ENCODE measurements at places on chromosomes 1 and 21.

DNA sequence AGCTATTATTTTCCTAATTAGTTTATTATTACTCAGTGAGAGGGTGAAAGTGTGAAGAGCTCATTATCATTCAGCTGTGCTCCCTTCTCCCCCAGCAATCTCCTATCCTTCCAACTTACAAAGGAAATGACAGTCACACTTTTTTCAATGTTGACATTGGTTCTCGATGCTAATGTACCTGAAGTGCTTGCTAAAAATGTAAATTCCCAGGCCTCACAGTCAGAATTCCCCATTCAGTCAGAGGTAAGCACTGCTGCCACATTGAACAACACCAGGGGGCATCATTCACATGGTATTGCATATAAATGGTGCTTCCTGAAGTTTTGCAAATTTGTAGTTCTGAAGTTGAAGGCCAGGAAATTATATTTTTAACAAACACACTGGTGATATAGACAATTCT is 132.7 kb upstream of the FOXD3 start:
- no peak for DNase-seq

DNA sequence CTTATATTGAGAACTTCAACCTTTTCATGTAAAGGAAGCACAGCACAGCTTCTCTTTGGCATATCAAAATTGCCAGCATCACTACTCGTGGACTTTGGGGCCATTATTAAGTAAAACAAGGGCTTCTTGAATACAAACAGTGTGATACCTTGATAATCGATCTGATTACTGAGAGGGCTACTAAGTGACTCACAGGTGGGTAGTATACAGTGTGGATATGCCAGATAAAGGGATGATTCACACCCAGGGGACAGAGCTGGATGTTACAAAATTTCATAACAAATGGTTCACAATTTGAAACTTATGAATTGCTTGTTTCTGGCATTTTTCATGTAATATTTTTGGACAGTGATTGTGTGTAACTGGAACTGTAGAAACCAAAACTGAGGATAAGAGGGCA is 15.4 kb downstream of the HDAC1 start:
- DNase-seq, result peak; percentile 21

GRCh38 chr1:204465546-204466415 is 28.8 kb downstream of the PIK3C2B start:
- DNase-seq, result no peak

GRCh38 chr1:86833461-86834215 is 80.3 kb downstream of the SELENOF start:
- peak; percentile 94 for DNase-seq

DNA sequence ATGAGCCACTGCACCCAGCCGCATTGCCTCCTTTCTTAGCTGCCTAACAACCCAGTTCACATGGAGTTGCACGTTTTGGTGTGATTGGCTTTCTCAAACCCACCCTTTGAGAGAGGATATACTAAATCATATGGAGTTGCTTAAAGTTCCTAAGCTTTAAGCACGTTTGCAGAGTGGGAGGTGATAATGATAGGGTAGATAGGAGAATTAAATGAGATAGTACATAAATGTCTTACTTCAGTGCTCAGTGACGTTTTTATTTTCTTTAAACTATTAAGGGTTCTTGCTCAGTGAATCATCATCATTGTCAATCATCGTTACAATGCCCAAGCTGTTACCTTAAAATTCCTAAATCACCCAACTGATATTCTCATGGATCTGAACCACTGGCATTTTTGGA is 2.9 kb upstream of the SH3D21 start:
- no peak for DNase-seq

GRCh38 chr1:161420763-161421455 is 53.2 kb upstream of the CFAP126 start:
- no peak for DNase-seq

DNA sequence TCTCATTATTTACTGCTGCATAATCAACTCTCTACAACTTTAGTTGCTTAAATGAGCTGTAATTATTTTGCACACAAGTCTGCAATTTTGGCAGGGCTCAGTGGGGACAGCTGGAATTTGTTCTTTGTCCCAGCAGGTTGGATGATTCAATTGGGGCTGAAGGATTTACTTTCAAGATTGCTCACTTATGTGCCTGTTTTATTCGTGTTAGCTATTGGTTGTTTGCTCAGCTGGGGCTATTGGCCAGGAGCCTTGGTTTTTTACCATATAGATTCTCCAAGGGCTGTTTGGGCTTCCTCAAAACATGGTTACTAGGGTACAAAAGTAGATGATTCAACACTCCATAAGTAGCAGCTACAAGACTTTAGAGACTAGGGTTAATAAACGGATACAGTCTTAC is 13.4 kb downstream of the OR10R2 start:
- DNase-seq, result no peak

GRCh38 chr1:201902198-201902597 is 13.5 kb downstream of the SHISA4 start:
- DNase-seq, result peak; percentile 59

DNA sequence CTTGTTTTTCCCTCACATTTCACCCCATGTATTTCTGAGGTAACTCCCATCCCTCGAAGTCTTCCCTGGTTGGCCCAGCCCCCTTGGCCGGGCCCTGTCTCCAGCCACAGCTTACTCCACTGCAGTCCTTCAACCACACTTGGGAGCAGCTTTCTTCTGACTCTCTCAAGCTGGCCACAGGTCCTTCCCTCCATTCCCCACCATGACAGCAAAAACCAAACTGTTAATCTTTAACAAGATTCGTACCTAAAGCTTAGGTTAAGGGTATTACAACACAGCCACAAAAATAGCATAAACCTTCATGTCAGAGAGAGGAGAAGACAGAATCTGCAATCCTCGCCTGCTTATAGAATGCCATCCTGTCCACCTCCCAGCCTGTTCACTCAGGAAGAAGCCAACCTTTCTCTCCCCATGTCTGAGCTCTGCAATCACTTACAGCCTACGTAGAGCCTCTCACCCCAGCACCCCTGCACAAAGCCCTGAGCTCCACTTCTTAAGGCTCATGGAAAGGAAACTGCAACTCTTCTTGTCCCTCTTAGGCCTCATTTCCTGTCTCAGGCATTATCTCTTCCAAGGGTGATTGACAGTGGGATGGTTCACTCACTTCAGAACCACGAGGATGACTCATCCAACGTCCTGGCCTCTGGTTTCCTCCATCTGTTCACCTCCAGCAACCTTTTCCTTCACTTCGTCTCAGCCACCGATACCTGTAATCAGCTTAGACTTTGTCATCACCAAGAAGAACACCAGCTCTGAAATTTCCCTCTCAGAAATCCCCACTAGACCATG is 72.8 kb downstream of the CD2 start:
- no peak for DNase-seq

DNA sequence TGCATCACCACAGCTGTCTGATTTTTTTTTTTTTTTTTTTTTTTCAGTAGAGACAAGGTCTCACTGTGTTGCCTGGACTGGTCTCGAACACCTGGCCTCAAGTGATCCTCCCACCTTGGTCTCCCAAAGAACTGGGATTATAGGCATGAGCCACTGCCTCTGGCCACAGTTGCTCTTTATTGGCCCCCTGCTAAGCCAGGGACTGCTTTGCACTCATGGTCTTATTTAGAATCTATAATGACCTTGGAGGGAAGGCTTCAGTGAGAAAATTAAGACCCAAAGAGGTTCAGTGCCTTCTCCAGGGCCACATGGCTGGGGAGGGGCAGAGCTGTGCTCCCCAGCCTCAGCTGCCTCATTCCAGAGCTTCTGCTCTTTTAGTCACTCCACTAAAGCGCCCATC is 84.9 kb downstream of the PTPRU start:
- DNase-seq, result no peak

DNA sequence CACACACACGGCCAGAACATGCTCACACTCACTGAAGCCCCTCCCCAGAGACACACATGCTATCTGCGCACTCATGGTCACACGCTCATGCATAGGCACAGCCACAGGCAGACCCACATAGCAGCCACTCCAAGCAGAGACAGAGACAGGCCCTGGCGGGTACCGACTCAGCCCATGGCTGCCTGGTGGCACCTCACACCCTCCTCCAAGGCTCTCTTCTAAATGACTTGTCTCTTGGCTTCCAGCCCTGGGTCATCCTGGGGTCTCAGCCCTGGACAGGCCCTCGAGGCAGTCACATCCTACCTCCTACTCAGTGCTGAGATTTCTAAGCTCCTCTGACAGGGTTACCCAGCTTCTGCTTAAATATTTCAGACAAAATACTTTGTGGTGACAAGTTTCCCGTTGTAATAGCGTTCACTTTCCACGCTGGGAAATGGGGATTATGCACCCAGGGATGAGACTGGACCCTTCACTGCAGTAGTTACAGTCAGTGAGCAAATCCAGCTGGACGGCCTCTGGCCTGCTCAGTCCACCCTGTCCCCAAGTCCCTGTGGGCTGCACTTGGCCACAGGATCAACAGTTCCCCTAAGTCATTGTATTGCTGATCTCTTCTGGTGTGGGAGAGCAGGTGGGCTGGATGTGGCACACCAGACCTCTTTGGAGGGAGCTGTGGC is 2.9 kb upstream of the NFASC start:
- no peak for DNase-seq

GRCh38 chr1:3021233-3021671 is at the start of gene ACTRT2:
ACTRT2 (plus strand) TSS chr1:3021467; CDS start chr1:3021687, 220 bp downstream.
- no peak for DNase-seq

GRCh38 chr1:23591460-23592208 is 32.3 kb upstream of the ID3 start:
- DNase-seq, result no peak

GRCh38 chr1:54811066-54811465 is 9.9 kb upstream of the TTC22 start:
- DNase-seq, result no peak

DNA sequence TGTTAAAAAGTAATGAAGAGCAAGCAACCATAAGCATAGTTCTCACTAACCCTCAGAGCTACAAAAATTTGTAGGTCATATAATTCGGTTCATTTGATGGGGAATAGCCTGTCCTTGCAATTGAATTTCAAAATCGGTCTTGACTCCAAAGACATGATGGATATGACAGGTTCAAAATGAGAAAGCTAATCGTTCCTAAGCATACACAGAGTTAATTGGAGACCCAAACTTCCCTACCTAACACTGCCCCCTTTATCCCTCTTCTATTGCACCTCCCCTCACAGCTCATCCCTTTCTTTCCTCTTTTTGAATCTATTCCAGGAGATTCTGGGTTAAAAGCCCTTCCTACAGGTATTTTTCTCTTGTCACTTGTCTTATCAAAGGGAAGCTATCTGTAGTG is 390.0 kb upstream of the PTBP2 start:
- no peak for DNase-seq

All from foreskin fibroblast (primary cell).